ENCODE measurements at places on chromosomes 5 and 9.

GRCh38 chr5:128082551-128083032 is 974 bp upstream of the SLC12A2 start:
- no peak for DNase-seq

- DNase-seq, result no peak
Measured at GRCh38 chr5:135423146-135423845, 23.9 kb downstream of the DCANP1 start.

- DNase-seq, result no peak
Measured at GRCh38 chr5:58016358-58016757, 443.5 kb downstream of the PLK2 start.

GRCh38 chr5:56760723-56761122 is 54.6 kb upstream of the MAP3K1 start:
- no peak for DNase-seq

DNA sequence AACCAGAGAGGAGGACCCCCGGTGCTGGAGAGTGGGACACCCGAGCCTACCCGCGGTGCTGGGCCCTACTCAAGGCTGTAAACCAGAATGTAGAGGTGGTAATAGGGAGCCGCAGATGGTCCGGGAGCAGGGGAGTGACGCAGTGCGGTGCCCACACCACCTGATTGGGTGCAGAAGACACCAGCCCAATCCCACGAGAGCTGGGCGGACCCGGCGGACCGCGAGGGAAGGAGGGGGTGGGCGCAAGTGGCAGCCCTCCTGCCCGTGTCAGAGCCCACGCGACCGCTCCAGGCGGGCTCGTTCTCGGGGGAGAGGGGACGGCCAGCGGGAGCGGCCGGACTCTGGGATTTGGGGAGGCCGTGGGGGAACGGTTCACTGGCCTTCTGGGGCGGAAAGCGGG is 71.2 kb downstream of the C9orf50 start:
- no peak for DNase-seq

- DNase-seq, result no peak
Measured at GRCh38 chr5:149493316-149493715, 57.9 kb downstream of the CSNK1A1 start.

DNA sequence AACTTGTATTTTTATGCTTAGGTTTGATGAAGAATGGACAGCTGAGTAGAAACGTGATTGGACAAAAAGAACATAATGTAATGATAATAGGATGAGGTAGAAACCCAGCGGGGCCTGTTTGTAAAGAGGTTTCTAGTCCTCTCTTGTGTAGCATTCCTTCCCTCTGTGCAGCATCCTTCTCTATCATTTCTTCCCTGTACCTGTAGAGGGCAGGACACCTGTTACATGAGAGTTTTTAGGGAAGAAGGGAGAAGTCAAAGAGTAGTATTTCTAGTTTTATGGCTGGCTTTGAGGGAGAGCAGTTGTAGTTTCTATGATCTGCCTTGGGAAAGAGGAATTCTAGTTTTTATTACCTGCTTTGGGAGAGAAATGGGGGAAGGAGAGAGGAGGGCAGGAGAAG is 162.1 kb upstream of the FST start:
- DNase-seq, result no peak

DNA sequence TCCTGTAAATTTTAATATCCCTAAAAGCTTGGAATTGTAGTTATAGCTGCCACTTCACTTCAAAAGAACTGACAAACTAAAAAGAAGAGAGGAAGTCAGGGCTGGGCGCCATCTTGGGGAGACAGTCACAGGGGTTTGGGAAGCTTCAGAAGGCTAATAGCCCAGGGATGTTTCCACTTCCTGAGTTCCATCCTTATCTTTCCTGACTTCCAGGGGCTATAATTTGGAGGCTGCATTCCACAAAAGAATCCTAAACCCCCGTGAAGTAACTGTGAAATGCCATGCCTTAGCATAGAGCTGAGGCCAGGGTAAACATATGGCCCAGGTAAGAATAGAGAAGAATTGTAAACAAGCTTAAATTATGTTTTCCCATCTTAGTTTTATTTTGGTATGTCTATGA is 75.4 kb upstream of the LPAR1 start:
- no peak for DNase-seq

GRCh38 chr5:151221574-151221973 is 2.3 kb downstream of the CCDC69 start:
- DNase-seq, result no peak

GRCh38 chr9:37382161-37382981 is 40.1 kb upstream of the GRHPR start:
- DNase-seq, result no peak

DNA sequence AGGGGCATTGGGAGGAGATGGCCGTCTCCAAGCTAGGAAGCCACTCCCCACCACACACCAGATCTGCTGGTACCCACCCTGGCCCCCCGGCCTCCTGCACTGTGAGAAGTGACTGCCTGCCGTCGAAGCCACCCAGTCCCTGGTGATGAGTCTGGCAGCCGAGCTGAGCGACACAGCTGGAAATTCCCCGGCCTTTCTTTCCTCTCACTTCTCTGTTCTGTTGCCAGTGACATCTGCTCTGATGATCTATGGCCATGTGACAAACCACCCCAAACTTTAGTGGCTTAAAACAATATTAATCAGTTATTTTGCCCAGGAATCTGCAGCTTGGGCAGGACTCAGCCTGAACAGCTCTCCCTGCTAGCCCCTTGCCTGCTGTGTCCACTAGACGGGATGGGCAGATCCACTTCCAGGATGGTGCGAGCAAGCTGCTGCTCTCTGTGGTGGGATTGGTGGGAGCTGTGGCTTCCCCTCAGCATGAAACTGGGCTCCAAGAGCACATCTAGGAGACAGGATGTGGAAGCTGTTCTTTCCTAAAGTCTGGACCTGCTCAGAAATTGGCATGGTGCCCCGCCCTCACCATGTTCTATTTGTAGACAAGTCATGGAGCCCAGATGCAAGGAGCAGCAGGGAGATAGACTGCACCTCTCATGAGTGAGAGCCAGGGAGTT is 211.2 kb downstream of the GADD45G start:
- DNase-seq, result no peak

- DNase-seq, result no peak
Measured at GRCh38 chr9:29966247-29966646, 2393.0 kb upstream of the C9orf72 start.

- DNase-seq, result no peak
Measured at GRCh38 chr9:81317939-81318338, 371.4 kb downstream of the TLE1 start.

GRCh38 chr9:38720083-38720745 is at the start of gene FAM240B:
Gene FAM240B, minus strand, starts transcription at chr9:38720133. Its CDS starts 16,134 bp downstream, at chr9:38703999.
- DNase-seq, result no peak

DNA sequence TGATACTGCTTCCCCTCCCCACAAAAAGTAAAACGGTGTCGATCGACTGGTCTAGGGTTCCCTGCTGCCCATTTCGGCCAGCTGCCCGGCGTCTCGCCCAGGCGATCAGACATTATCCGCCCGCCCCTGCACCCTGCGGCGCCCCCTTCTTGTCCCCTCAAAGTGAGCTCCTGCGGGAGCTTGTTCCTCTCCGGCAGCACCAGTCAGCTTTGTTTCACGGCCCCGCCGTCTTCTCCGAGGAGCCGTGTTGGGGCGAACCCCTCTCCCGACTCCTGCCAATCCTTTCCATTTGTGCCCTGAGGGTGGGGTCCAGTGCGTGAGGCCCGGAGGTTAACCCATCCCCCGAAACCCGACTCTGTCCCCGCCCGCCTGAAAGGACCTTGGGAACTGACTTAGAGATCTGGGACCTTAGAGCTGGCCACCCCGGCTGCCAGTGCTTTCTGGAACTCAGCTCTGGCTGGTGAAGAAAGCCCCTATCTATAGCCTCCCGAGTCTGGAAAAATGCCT is 518 bp downstream of the UBE2B start:
- DNase-seq, result peak; percentile 27

DNA sequence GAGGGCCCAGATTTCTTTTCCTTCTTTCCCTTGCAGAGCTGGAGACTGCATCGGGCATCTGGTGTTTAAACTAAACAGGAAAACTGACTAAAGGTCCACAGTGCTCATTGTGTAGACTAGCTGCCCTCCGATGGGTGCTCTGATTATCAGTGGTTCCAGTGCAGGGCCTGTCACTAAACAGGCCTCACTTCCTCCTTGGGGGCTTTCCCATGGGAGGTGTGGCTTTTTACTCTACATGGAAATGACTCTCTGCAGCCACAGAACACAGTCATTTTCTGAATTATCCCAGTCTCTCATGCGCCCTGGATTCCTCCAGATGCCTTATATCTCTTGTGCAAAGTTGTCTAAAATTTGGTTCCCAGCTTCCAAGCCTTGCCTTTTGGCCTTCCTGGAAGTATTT is 199.2 kb downstream of the TRIO start:
- no peak for DNase-seq

DNA sequence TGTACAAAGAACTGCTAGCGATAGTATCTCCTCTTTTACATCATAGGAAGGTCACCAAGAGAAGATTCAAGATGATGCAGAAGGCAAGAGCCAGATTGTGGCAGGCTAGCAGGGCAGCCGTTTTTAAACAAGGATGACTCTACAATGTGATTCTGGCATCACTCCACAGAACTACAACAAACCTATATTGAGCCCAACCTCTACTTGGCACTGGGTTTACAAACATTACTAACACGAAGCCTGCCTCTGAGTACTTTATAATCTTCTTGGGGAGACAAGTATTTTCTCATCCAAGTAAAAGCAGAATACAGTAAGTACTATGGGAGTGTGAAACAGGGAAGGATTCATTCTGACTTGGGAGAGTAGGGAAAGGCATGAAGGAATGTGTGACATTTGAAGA is 448.6 kb downstream of the ZNF608 start:
- DNase-seq, result no peak

Data from CD4-positive, alpha-beta T cell treated with Interleukin-4 for 4 hours (primary cell).